ENCODE measurements at places on chromosomes 13 and 19.

GRCh38 chr13:44368062-44368591, 5.5 kb upstream of the SERP2 start:
- no peak for DNase-seq

DNA sequence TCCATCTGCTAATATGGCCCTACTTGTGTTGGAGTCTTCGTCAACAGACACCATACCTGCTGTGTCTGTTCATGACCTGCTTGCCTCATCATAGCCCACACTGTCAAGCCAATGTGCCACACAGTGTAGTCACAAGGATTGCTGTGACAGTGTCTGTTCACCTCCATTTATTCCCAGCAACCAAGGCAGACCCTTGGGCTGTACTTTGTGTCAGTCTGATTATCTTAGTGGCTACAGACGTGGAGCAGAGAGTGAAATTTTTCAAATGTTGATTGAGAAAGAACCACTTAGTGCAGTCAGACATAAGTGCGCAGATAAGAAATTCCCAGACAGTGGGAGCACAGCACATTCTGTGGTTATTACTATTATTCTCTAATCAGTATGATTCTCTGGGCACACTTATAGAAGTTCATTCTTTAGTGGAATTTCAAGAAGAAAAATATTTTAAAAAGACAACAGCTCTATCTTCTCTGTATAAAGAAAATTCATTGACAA, 184.6 kb downstream of the GPC6 start:
- no peak for DNase-seq

DNA sequence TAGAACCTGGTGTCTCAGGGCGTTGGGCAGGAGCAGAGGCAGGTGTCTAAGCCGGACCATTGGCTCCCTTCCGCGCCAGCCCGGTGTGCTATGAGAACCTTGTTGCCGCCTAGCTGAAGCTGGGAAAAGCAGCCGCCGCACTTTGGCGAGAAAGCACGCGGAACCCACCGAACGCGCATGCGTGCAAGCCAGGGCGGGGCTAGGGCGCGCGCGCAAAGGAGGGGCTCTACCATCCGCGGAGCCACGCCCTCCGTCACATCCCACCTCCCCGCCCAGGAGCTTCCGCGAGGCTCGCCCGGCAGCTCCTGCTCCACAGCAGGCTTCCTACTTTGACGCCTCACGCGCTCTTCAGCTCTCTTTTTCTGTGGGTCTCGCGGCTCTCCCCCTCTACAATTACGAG, 51.3 kb downstream of the WDR87 start:
- DNase-seq = no peak

- DNase-seq = no peak
These were observed 34.9 kb downstream of the ADGRE3 start for GRCh38 chr19:14639536-14640277.

GRCh38 chr13:76738616-76739015, 147.6 kb downstream of the KCTD12 start:
- DNase-seq = no peak

DNA sequence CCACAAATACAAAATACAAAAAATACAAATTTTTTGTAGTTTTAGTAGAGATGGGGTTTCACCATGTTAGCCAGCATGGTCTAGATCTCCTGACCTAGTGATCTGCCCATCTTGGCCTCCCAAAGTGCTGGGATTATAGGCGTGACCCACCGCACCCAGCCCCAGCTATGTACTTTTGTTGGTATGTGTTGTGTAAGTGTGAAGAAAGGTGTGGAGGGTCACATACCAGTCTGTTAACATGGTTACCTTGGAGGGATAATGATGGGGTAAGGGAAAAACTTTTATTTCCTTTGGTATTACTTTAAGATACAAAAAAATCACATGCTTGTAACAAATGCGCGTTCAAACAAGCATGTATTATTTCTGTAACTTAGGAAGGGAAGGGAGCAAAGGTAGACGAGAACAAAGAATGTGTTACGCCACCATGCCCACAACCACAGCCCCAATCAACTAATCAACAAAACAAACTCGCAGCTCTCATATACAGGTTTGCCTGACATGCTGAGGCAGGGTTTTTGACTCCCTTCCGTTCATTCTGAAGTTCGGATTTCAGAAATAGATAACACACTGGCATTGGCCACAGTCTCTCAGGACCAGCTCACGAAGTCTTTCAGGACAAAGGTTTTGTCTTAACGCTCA, 13.5 kb upstream of the VWA8 start:
- no peak for DNase-seq

- DNase-seq = no peak
These were observed 93.9 kb downstream of the STARD13 start for GRCh38 chr13:33191425-33192210.

DNA sequence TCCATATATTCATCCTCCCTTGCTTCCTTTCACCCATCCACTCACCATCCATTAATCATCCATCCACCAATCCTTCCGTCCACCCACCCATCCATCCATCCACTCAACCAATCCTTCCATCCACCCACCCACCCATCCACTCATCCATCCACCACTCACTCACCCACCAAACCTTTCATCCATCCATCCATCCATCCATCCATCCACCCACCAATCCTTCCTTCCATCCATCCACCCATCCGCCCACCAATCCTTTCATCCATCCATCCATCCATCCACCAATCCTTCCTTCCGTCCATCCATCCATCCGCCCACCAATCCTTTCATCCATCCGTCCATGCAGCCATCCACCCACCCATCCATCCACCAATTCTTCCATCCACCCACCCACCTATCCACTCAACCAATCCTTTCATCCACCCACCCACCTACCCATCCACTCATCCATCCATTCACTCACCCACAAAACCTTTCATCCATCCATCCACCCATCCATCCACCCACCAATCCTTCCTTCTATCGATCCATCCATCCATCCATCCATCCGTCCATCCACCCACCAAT, 3.0 kb downstream of the SBK3 start:
- DNase-seq = no peak

DNA sequence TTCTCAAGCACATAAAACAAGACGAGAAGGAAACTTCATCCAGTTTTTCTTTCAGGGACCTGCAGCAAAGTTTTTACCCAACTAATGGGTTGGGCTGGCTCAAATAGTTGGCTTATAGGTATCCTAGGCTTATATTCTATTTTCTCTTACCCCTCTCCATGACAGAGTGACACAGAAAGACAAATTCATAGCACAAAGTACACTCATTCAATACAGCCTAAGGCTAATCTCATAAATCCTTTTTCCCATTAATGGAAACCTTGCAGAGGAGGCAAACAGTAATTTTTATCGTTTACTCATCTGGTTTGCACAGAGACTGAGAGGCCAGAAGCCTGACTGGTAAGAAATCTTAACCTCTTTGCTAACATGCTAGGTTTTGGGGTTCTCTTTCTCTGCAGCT, 1589.9 kb downstream of the SLITRK1 start:
- DNase-seq = no peak

DNA sequence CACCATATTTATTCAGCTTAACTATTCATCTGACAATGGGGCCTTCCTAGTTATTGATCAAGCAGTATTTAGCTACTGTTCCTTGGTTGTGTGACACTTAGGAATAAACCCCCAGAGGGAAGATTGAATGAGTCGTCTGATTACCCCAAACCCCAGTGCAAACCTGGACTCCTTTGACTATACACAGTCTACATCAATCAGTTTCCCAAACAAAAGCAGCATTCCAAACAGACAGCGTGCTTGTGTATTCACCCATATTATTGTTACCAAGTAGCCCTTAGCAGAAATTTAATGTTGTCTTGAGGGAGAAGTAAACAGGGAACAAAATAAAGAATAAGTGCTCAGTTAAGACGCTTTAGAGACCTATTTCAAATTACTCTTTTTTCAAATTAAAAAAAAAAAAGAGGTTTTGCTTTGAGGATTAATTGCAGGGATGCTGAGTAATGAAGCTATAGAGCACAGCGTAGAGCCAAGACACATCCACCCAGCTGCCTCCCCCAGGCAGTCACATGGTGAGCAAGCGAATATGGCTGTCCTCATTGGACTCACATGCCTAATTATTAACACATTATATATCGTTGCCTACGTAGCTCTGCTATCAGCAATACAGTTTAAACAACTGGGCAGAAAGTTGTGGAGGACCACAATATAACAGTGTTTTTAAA, 14.7 kb upstream of the B3GLCT start:
- no peak for DNase-seq

GRCh38 chr19:23394511-23394910, 760 bp downstream of the ZNF91 start:
- DNase-seq = no peak

GRCh38 chr19:28396287-28396831, 816.6 kb downstream of the UQCRFS1 start:
- no peak for DNase-seq

All from stimulated activated CD8-positive, alpha-beta memory T cell treated with anti-CD3 and anti-CD28 coated beads, Interleukin-7, amount 100 ng/mL, for 1 hour (primary cell).